Activated B cell treated with CpG ODN at 0.5 μM for 24 hours (primary cell): ENCODE measurements at places on chromosomes 2 and 18. TPM values are rescaled to one million over a fixed set of nuclear protein-coding genes. Genes with fewer than 3 reads are reported as not detected.

Gene ARHGAP25
- 324 and 336 TPM in 2 replicates for total RNA-seq

Gene ZNF804A
- total RNA-seq: 1.8 and 2.3 TPM in 2 replicates

Gene WDR54
- total RNA-seq: 32.3 and 33.5 TPM in 2 replicates

Gene COL4A4
- 9.3 and 10.9 TPM in 2 replicates for total RNA-seq

Gene OBSL1
- not detected in 2 replicates for total RNA-seq

Gene RPRM
- total RNA-seq: not detected in 2 replicates

Gene COX5B
- 156 and 183 TPM in 2 replicates for total RNA-seq

Gene CDK15
- total RNA-seq: not detected in 2 replicates

Gene MATN3
- total RNA-seq: not detected in 2 replicates

Gene DLGAP1
- 0.10 and 0.18 TPM in 2 replicates for total RNA-seq

Gene SERPINB12
- not detected in 2 replicates for total RNA-seq

Gene IL36G
- total RNA-seq: not detected in 2 replicates

Gene WNT6
- 0.83 and 0.89 TPM in 2 replicates for total RNA-seq

Gene UBR3
- 29.4 and 35.6 TPM in 2 replicates for total RNA-seq

Gene DNAH6
- 0.34 and 0.82 TPM in 2 replicates for total RNA-seq

Gene ACP1
- 80.1 and 81.8 TPM in 2 replicates for total RNA-seq

Gene FEV
- total RNA-seq: not detected in 2 replicates

Gene SPEG
- 0.09 and 0.42 TPM in 2 replicates for total RNA-seq

Gene VAMP5
- 8.8 and 11.4 TPM in 2 replicates for total RNA-seq

Gene NGEF
- not detected in 2 replicates for total RNA-seq

Gene TNP1
- total RNA-seq: not detected in 2 replicates

Gene DCTN1
- 122 and 137 TPM in 2 replicates for total RNA-seq

Gene CHRND
- not detected in 2 replicates for total RNA-seq

Gene GCG
- not detected in 2 replicates for total RNA-seq

Gene CCDC85A
- total RNA-seq: not detected in 2 replicates

Gene LRRTM4
- total RNA-seq: not detected in 2 replicates

Gene SERPINB13
- not detected in 2 replicates for total RNA-seq

Gene NEURL3
- total RNA-seq: not detected in 2 replicates

Gene HOXD13
- total RNA-seq: not detected in 2 replicates

Gene SCN7A
- total RNA-seq: not detected in 2 replicates

Gene SLC9A4
- 0.05 and 0.11 TPM in 2 replicates for total RNA-seq

Gene RIT2
- total RNA-seq: not detected in 2 replicates

Gene ARHGAP28
- not detected in 2 replicates for total RNA-seq

Gene SLC30A3
- 0.12 and 0.27 TPM in 2 replicates for total RNA-seq

Gene FSIP2
- total RNA-seq: 0.07 and 0.24 TPM in 2 replicates

Gene DYSF
- total RNA-seq: 0.10 and 0.13 TPM in 2 replicates

Gene ALLC
- total RNA-seq: not detected in 2 replicates

Gene LYPD6
- not detected in 2 replicates for total RNA-seq

Gene IGFBP2
- not detected in 2 replicates for total RNA-seq

Gene RFX8
- total RNA-seq: not detected in 2 replicates

Gene WDR33
- 83.0 and 93.0 TPM in 2 replicates for total RNA-seq

Gene TSPYL6
- not detected in 2 replicates for total RNA-seq

Gene LOXHD1
- total RNA-seq: not detected in 2 replicates

Gene GRB14
- total RNA-seq: 0.71 TPM in 1 of 2 replicates, not detected in the other

Gene ALPG
- total RNA-seq: not detected in 2 replicates

Gene MOCOS
- total RNA-seq: 0.39 and 0.42 TPM in 2 replicates

Gene CABYR
- 2.7 and 2.8 TPM in 2 replicates for total RNA-seq

Gene GATA6
- not detected in 2 replicates for total RNA-seq

Gene REG3A
- not detected in 2 replicates for total RNA-seq

Gene ZNF396
- total RNA-seq: 1.5 and 2.2 TPM in 2 replicates

Gene CCDC150
- 2.3 and 2.6 TPM in 2 replicates for total RNA-seq

Gene TMEM247
- not detected in 2 replicates for total RNA-seq

Gene KATNAL2
- total RNA-seq: 1.2 and 2.6 TPM in 2 replicates

Gene MYCN
- not detected in 2 replicates for total RNA-seq

Gene GAL3ST2
- 0.15 TPM in 1 of 2 replicates, not detected in the other for total RNA-seq

Gene EML6
- total RNA-seq: 25.3 and 31.5 TPM in 2 replicates

Gene FOXD4L1
- 0.17 and 0.35 TPM in 2 replicates for total RNA-seq

Gene DSC3
- not detected in 2 replicates for total RNA-seq

Gene KIF3C
- total RNA-seq: 1.5 and 1.8 TPM in 2 replicates
